Heart right ventricle (tissue), 16 donors: ENCODE measurements at places on chromosomes 11 and 22. TPM values are rescaled to one million over a fixed set of nuclear protein-coding genes. Genes with fewer than 3 reads are reported as not detected.
A peak's percentile ranks its signal among the peaks of the same experiment; 100 is the strongest.

Gene IGLL1
- not detected for total RNA-seq

Gene CASP5
- not detected for total RNA-seq

- DNase-seq = peak; percentile 88
- H3K36me3 ChIP-seq = peaks cover 10% of the 10 kb centered on the region
- peak overlapping the region; percentile 15 for H3K4me3 ChIP-seq
- peak overlapping the region; percentile 59 for H3K27ac ChIP-seq
- peaks cover 26% of the 10 kb centered on the region for H3K4me1 ChIP-seq
- no peaks in the 10 kb centered on the region for H3K27me3 ChIP-seq
Observed at GRCh38 chr11:68890490-68891231, 13.0 kb downstream of the MRPL21 start.

- H3K27me3 ChIP-seq = no peaks in the 10 kb centered on the region
- no peaks in the 10 kb centered on the region for H3K36me3 ChIP-seq
- peaks cover 41% of the 10 kb centered on the region for H3K4me1 ChIP-seq
- peak overlapping the region; percentile 83 for H3K27ac ChIP-seq
- peak overlapping the region; percentile 86 for H3K4me3 ChIP-seq
Observed at GRCh38 chr11:78080084-78080817, 589 bp upstream of the NDUFC2 start.

GRCh38 chr11:22467248-22467647, 129.1 kb downstream of the SLC17A6 start:
- no peak for DNase-seq
- no peak overlapping the region for H3K27ac ChIP-seq
- H3K36me3 ChIP-seq = no peaks in the 10 kb centered on the region
- no peak overlapping the region for H3K4me3 ChIP-seq

DNA sequence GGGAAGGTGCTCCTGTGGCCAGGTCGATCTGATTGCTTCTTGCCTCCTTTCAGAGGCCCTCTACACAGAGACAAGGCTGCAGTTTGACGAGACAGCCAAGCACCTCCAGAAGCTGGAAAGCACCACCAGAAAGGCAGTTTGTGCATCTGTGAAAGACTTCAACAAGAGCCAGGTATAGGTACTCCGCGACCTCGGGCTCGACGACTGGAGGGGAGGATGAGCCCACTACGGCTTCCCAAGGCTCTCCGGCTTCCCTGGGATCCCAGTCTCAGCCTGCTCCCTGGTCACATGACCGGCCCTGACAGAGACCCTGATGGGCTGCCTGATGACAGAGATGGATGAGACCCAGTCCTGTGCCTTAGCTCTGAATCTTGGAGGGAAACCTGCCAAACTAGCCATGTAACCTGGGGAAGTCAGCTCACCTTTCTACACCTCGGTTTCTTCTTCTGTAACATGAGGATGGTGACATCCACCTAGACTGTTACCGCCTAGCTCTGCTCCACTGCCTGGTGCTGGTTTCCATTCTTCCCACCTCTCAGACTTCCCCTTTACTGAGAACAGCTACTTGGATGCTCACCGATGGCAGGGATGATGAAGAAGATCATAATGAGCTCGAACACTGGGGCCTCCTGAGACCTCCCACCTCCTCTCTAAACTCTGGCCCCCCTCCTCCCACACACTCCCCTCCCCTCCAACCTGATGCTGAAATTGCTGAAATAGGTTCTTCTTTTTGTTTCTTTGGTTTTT, 8.9 kb downstream of the RIBC2 start:
- no peak overlapping the region for H3K27ac ChIP-seq
- no peak for DNase-seq
- no peaks in the 10 kb centered on the region for H3K36me3 ChIP-seq
- H3K4me1 ChIP-seq = no peaks in the 10 kb centered on the region
- H3K27me3 ChIP-seq = no peaks in the 10 kb centered on the region
- H3K4me3 ChIP-seq = no peak overlapping the region

DNA sequence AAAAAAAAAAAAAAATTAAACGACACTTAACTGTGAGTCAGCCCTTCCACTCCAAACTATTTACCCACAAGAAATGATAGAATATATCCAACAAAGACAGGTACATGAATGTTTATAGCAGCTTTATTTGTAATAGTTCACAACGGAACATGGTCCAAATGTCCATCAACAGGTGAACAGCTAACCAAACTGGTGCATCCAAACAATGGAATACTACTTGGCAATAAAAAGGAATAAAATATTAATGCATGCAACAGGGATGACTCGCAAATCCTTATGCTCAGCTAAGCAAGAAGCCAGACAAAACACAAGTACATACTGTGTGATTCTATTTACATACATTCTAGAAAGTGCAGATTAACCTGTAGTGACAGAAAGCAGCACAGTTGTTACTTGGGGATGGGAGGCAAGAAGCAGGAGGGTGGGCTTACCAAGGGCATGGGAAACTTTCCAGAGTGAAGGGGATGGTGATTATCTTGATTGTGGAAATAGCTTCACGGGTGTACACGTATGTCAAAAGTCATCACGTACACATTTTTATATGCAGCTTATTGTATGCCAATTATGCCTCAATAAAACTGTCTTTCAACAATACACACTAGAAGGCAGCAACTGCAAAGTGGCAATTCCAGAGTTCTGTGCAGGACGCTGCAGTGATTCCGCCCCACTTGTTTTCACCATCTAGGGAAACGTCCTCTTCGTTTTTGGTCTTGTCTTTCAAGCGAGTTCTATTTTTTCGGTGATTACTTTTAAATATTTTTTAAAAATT, 6.7 kb upstream of the SF1 start:
- no peaks in the 10 kb centered on the region for H3K36me3 ChIP-seq
- no peaks in the 10 kb centered on the region for H3K4me1 ChIP-seq
- DNase-seq = no peak
- H3K27ac ChIP-seq = no peak overlapping the region
- no peak overlapping the region for H3K4me3 ChIP-seq

GRCh38 chr11:85955531-85955930, 100.3 kb downstream of the CCDC83 start:
- H3K27me3 ChIP-seq = no peaks in the 10 kb centered on the region
- no peak for DNase-seq
- H3K27ac ChIP-seq = peak overlapping the region; percentile 45
- H3K4me1 ChIP-seq = peaks cover 27% of the 10 kb centered on the region
- peaks cover 54% of the 10 kb centered on the region for H3K36me3 ChIP-seq
- no peak overlapping the region for H3K4me3 ChIP-seq
